ENCODE measurements at places on chromosomes 5 and 9.

GRCh38 chr9:15299374-15299939, 7.6 kb downstream of the TTC39B start:
- no peak for DNase-seq

DNA sequence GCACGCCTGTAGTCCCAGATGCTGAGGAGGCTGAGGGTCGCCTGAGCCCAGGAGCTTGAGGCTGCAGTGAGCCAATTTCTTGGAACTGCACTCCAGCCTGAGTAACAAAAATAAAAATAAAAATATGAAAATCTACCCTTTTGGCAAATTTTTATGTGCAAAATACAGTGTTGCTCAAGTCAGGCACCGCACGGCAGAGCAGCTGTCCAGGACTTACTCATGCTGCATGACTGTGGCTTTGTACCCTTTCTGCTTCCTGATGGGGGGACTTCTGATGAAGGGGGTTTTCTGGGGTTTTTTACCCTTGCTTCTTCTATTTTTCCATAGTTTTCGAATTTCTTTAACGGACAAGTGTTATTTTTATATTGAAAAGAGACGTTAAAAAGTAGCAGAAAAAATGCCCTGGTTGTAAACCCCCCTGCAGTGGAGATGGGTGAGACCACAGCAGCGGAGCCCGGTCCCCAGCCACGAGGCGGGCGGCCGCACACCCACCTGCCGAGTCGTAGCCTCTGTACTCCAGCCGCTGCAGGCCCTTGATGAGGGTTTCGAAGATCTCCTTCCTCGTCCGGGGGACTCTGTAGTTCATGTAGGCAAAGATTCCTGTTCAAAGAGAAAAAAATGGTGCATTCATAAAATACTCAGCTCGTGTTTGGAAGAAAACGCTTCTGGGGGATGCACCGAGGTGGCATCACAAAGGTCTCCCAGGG, 15.0 kb downstream of the GFPT2 start:
- DNase-seq = no peak

- no peak for DNase-seq
Measured at GRCh38 chr5:168608386-168608785, 29.2 kb upstream of the PANK3 start.

DNA sequence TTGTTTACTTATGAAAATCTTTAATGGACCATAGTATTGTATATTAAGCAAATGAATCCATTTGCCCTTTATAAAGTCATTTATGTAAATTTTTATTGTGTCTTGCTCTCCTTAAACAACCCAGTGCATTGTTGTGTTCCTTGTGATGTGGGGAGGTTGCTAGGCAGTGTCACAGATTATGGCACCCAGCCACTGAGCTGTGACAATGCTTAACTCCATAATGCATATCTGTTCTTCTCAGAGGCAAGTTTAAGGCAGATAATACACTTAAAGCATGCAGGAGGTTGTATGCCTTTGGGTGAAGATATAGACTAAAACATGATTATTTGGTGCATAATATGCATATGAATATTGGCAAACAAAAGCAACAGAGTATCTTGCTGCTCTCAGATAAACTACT, 269.6 kb upstream of the RIOK2 start:
- DNase-seq = no peak

DNA sequence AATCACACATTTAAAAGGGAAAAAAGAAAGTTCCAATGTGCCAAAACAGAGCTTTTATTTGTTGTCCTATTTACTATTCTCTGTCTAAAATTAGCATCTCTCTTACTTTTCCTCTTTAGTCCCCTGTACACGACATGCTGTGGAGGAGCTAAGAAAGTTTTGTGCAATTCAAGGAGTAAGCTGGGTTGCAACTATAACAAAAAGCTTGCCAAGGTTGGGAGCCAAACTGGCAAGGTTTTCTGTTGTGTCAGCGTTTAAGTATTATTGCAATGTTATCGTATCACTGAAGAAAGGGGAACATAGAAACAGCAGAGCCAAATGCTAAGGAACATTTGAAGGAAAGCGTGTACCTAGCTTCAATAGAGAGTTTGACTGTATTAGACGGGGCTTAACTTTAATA, 680.8 kb downstream of the CETN3 start:
- DNase-seq = no peak

- peak; percentile 99 for DNase-seq
Measured at GRCh38 chr5:38871790-38872551, 26.2 kb downstream of the OSMR start.

DNA sequence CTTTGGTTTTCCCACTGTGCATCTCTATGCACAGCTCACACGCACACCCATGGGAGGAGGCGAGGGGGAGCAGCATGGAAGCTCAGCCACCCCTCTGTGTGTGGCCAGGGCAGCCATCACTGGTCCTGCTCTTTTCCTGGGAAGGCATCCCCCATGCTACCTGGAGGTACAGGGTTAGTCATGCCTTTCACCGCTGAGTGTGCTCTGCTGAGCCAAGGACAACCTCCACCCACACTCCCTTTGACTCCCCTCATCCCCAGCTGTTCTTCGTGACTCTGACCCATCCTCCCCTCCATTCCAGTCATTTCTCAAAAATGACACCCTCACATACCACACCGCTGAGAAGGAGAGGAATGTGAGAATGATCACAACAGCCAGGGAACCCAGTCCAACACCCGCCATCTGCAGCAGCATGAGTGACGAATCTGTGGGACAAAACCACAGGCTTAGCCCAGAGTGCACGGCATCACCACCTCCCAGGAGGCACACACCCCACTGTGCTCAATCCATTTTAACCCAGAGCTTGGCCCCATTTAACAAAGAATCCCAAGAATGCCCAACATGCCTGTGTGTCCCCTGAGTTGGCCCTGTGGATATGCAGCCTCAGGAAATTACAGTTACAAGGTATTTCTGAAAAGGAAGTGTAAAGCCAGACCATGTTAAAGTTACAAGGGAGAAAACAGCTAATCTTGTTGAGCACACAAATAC, 133.4 kb downstream of the SUSD1 start:
- peak; percentile 96 for DNase-seq

DNA sequence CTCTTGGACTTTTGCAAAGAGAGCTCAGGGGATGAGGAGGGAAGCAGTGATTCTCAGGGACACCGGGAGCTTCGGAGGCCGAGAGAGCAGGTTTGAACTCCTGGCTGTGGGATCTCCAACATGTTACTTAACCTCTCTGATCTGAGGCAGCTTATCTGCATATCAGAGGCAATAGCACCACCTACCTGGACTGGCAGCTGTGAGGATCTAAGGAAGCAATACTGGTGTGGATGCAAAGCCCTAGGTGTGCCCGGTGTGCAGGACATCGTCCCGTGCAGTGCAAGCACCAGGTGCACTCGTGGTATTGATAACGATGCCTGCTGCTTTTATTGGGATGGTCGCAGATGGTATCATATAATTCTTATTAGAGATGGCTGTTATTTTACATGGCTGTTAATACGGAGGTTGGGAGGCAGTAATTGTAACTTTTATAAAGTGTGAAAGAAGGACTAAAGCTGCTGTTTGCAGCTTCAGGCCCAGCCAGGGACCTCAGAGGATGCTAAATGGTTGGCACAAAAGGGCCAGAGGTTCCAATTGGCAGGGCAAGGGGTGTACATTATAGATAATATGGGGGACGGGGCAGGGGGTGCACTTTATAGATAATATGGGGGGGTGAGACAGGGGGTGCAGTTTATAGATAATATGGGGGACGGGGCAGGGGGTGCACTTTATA, 14.9 kb downstream of the COL5A1 start:
- peak; percentile 31 for DNase-seq

DNA sequence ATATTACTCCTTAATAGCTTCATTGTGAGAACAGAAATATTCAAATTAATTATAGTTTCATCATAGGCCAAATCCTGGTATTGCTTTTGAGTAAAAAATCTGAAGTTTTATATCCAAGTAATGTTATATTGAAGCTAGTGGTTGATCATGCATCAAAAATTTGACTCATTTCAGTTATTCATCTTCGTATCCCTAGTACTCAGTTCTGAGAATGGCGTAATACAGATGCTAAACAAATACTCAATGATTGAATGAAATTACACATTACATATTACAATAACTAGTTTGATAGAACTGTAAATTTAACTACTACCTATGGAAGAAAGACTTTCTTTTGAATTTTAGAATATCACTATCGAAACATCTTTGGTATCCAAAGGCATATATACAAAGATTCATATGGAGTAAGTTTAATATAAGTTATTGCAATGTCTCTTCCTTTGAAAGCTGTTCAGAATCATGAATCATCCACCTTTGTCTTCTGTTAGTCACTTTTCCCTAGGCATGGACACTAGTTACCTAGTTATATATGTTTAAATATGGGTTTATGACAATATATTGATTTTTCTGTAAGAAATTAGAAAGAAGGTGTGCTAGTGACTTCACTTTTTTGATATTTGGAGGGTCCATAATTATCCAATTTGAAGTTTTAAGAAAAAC, 5.0 kb upstream of the ZNF462 start:
- peak; percentile 63 for DNase-seq

GRCh38 chr9:29806937-29807618, 2233.8 kb upstream of the C9orf72 start:
- peak; percentile 15 for DNase-seq

DNA sequence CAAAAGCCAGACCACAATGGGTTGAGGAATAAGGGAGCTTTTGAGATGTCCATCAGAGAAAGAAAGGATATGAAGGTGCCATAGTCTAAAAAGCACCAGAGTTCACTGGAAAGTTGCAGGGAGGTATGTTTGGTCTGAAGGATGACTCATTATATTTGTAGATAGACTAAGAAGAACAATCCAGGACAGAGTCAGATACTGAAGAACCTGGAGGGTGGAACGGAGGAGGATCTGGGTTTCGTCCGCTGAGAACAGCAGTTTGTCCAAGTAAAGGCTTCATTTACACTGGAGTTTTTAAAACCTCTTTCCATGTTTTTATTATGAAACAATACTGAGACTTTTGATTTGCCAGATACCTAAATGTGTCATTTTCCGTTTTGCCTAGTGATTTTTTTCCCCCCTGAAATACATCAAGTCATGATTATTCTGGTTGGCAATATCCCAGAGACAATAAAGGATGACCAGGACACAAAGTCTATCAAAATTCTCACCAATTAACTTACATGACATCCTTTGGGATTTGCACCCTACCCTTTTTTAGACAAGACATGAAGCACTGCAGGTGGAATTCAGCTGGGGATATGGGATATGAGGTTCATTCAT, 219.9 kb downstream of the MLLT3 start:
- DNase-seq = peak; percentile 18

GRCh38 chr9:14306672-14307660, 7.0 kb downstream of the NFIB start:
- no peak for DNase-seq

- no peak for DNase-seq
Measured at GRCh38 chr9:125145425-125145824, 2.1 kb upstream of the SCAI start.

- no peak for DNase-seq
Measured at GRCh38 chr9:92520837-92521236, 15.0 kb downstream of the ECM2 start.

DNA sequence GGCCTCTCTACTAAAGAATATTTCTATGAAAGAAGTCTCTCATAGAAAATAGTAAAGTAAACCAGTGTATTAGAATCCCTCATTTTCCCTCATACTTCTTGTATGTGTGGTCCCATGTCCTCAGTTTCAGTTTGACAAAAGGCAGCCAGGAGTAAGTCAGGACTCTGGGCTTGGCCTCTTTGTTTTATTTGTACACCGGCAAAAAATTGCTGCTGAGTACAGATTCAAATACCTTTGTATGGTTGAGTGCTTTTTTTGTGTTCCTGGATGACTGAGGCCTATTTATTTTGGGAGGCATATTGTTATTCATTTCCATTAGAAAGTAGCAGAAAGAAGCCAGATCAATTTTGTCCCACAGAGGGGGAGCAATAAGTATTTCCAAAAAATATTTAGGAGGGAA, 47.3 kb upstream of the CEP78 start:
- no peak for DNase-seq

GRCh38 chr5:38443390-38443789, 113.1 kb downstream of the LIFR start:
- DNase-seq = peak; percentile 68

DNA sequence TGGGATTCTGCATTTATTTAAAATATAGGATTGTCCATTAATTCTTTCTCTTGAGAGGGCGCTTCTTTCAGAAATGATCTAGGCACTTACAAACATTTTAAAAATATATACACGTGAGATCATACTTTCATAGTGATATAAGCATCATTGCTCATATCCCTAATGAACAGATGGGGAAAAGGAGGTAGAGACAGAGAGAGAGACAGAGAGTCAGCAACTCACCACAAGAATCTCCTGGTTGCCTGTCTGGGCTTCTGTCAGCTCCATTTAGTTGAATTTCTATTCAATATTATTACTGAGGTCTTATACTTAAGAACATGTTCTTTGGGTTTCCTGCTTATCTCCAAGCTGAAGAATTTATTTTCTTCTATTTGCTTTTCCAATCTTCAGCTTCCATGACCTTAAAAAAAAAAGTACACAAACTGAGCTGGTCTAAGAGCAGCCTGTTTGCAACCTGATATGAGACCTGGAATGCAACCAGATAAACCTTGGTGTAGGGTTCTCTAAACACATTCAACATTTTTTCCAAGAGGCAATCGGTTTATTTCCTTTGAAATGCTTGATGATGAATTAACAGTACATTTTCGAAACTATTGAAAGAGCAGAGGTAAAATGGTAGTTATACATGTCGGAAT, 51.6 kb upstream of the LIFR start:
- DNase-seq = peak; percentile 66

- no peak for DNase-seq
Measured at GRCh38 chr9:134791009-134791408, 89.6 kb upstream of the FCN2 start.
